ENCODE measurements at places on chromosomes 11 and 22.

GRCh38 chr11:133413703-133414102, 118.6 kb downstream of the OPCML start:
- no peak for DNase-seq

DNA sequence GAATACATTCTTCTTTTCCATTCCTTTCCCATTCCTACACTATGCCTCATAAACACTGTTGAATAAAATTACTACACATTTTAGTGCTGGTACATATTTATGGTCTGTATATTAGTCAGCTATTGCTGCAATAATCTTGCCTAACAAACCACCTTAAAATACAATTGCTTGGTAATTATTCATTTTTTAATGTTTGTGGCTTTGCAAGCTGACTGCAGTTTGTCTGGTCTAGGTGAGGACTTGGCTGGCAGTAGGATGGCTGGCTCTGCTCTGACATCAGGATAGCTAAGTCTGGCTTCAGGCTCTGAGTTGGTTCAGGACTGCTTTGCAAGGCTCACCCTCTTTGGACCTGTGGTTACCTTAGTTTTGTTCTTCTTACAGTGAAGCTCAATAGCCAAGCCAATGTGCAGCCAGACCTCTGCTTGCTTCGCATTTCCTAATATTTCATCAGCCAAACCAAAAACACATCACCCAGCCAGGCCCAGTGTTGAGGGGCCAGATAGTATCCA, 913.4 kb upstream of the RAG2 start:
- peak; percentile 8 for DNase-seq

- DNase-seq, result peak; percentile 57
These were observed 65.9 kb downstream of the PRR5L start for GRCh38 chr11:36361901-36362391.

DNA sequence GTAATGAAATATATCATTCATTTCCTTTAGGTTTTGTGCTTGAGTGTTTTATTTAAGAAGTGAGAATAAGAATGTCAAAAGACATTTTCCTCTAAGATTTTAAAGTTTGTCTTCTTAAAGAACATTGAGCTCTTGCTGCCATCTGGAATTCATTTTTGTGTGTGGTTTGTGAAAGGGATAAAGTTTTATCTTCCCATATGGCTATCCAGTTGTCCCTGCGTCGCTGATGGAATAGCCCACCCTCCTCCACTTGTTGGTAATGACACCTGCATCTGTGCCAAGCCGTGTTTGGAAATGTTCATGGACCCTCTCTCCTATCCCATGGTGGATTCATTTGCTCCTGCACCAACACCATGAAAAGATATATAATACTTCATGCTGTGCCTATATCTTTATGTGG, 901.5 kb downstream of the BRD1 start:
- no peak for DNase-seq

- no peak for DNase-seq
These were observed 75.4 kb downstream of the TRPC6 start for GRCh38 chr11:101508370-101508769.

- peak; percentile 92 for DNase-seq
These were observed 48.4 kb downstream of the CDKN1C start for GRCh38 chr11:2837096-2837601.

DNA sequence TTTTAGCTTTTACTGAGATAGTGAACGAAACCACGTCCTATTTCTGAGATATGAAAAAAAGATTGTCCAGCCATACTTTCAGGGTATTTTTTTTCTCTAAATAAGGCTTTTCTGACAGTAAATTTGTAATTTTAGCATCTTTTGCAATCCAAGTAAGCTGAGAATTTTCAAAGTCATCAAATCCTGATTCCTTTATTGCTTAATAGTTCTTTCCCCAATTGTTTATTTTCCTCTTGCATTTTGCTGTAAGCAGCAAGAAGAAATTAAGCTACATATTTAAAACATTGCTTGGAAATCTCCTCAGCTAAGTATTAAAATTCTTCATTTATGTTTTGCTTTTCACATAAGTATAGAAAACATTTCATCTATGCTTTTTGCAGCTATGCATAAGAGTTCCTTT, 493.3 kb upstream of the CCDC179 start:
- no peak for DNase-seq

DNA sequence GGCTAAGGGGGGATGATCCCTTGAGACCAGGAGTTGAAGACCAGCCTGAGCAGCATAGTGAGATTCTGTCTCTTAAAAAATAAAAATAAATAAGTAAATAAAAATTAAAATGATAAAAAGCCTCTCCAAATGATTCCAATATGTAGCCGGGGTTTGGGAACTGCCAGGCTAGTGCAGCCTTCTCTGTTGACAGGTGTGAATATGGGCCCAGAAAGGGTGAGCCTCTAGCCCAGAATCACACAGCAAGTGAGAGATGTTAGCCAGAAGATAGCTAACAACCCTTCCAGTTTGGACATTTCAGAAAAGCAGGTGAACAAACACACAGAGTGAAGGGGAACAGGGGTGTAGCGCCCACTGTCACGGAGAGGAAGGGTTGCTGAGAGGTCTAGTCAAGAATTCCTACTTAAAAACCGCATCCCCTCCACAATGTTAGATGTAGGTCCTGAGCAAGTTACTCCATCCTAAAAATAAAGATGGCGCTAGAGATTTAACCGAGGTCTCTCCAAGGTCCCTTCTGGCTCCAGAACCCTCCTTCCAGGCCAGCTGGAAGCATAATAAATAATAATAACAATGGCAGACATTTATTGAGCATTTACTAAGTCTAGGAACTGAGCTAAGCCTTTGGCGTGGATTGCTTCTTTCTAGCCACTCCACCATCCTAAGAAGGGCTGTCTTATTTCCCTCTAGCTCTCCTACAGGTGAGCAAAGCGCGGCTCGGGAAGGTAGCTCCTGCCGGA, 51.6 kb downstream of the CYTH4 start:
- DNase-seq, result no peak

DNA sequence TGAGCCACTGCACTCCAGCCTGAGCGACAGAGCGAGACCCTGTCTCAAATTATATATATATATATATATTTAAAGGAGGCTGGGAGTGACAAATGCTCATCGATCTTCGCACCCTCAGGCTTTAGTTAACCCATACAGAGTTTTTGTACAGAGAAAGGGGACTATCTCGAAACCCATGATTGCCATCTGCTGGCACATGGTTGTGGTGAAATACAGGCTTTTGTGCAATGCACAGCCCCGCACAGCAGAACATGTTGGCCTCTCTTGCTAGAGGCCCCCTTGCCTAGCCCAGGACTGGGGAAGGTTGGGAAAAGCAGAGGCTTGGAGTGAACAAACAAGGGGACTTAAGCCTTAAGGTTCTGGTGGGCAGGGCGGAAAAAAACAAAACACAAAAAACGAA, 3.6 kb downstream of the MYBPC3 start:
- peak; percentile 50 for DNase-seq

DNA sequence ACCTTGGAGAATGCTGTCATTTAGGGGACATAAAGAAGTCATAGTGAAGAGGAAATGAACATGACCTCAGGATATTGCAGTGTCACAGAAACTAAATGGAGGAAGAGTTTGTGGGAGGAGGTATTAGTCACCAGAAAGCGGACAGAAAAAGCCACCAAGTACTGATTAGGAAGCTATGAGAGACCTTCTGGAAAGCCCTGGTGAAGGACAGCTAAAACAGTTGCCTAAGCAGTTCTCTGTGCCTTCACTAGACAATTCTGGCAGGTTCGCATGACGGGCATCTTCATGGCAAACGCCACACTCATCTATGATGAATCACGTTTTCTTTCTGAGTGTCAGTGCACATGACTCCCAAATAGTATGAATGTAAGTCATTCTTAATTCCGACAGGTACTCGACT, 325.8 kb downstream of the C11orf87 start:
- no peak for DNase-seq

GRCh38 chr11:12592283-12592682, 81.9 kb upstream of the TEAD1 start:
- DNase-seq, result peak; percentile 7

- DNase-seq, result no peak
These were observed 19.8 kb downstream of the USP35 start for GRCh38 chr11:78208257-78209165.

DNA sequence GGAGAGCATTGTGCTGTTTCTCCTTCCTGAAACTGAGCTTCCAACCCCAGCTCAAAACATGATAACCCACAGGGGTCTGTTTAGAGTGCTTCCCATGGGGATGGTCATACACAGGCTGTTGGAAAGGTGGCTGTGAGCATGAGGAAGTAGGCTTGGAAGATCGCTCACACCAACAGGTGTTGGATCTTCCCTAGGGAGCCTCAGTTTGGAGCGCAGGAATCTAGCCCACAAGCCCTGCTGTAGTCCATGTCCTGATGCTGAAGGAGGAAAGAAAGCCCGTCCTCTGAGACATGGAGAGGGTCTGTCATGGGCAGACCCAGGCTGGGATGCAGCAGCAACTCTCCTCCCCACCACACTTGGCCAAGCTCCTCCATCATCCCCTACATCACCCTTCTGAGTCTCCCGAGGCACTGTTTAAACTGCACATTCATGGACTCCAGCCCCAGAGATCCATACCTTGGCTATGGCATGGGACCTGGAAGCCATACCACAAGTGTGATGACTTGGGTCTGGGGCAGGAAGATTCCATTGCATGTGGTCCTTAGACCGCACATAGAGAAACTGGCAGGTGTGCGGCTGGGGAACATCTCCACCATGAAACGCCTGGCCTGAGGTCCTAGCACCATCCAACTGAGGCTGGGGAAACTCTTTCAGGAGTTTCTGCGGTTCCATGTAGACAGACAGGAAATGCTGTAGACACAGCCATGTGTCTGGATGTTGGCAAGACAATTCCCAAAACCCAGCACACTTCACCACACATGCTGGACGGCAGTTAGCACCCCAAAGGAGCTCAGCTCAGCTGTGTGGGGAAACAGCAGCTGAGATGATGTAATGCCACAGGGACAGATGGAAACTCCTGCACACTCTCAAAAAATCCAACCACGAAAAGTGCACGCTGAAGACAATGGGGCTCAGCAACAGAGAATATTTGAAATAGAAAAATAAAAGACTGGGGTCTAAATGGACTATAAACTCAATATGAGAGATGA, 27.6 kb upstream of the TTC12 start:
- DNase-seq, result peak; percentile 41

DNA sequence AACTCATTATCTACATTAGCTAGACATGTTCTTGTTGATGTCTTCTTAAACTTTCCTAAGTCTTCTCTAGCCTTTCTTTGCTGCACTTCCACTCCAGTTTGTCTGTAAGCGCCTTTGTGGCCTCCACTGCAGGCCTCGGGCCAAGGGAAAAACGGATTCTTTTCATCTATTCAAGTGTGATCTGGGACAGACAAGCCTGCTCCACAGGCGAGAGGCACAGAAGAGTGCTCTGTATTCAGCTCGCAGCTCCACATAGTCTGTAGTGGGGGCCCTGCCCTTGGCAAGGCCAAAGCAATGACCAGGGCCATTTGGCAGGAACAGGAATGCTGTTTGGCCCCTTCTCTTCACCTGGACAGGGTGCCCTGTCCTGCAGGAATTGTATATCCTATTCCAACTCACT, 84.1 kb upstream of the BARX2 start:
- peak; percentile 49 for DNase-seq

DNA sequence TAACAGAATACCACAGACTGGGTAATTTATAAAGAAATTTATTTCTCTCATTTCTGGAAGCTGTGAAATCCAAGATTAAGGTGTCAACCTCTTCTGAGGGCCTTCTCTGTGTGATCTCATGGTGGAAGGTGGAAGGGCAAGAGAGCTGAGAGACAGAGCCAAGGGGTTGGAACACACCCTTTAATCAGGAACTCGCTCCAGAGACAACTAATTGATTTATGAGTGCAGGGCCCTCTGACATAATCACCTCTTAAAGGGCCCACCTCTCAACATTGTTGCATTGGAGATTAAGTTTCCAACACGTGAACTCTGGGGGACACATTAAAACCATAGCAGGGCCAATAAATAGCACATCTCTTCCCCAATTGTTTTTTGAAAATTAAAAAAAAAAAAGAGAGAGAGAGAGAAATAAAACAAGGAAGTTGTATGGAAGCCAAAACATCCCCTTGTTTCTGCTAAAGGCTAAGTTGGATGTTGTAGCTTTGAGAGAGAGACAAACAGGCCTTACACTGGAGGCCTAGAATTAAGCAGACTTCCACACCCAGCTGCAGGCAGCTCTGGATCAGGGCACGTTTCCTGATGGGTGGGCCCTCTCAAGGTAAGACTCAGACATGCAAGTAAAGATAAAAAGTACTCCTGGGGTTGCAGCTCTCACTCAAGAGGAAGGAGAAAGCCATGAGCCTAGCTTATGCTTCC, 64.1 kb upstream of the BIRC3 start:
- no peak for DNase-seq

GRCh38 chr11:37451903-37452302, 853.9 kb upstream of the RAG2 start:
- DNase-seq, result peak; percentile 30

GRCh38 chr11:114124601-114125144, 65.2 kb downstream of the ZBTB16 start:
- DNase-seq, result no peak

DNA sequence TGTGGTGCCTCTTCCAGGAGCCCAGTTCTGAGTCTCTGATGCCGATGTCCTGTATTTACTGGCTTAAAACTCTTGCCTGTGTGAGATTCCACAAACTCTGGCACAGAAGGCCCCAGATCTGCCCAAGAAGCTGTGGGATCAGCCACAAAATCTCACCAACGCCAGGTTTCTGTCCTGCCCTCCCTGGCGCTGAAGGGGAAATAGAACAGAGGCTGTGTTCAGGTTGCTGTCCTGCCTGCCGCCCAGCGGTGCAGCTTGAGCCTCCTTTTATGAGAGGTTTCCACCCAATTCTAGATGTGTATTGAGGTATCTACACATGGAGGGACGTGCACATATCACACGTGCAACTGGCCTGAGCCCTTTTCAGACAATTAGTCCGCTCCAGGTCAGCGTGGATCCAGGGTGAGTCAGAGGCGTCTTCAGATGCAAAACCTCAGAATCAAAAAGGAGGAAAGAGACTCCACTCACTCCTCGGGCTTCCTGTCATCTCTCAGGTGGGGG, 2.2 kb downstream of the TMEM80 start:
- DNase-seq, result no peak

- no peak for DNase-seq
These were observed 4.9 kb downstream of the CRY2 start for GRCh38 chr11:45852018-45852711.

DNA sequence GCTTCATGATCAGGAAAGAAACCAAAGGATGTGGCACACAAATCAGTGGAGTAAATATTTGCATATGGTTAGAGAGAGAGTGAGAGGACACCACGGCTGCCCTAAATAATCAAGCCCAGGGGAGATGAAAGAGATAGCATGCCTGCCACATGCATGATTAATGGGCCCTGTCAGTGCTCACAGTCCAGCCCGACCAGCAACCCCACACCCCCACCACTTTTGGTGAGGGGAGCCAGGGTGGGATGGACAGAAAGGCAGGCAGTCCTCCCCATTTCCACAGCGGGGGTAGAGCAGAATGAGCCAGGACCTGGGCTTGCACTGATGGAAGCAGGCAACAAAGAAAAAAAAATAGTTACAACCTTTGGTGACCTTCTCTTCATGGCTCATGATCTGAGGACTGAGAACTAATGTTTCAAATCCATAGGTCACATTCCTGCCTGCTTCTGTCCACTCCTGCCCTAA, 545.0 kb downstream of the ETS1 start:
- DNase-seq, result no peak

DNA sequence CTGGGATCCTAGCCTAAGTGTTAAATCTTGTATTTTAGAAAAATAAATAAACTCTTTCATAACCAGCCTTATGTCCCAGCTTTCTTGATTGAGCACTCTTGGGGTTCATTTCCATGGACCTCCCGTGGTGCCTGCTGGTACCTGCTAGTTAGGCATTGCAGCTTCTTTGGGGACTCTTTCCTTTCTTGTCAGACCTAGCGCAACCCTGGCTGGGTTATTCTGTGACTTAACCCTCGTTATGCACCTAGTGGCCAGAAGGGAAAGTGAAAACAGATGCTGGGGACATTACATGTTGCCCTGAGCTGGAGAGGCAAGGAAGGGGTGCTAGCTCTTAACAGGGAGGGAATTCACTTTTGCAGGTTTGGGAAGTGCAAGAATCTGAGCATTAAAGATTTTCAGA, 46.8 kb downstream of the APIP start:
- no peak for DNase-seq

Data from eye (tissue), 1 donor.